ENCODE measurements at places on chromosomes 7 and 10.

DNA sequence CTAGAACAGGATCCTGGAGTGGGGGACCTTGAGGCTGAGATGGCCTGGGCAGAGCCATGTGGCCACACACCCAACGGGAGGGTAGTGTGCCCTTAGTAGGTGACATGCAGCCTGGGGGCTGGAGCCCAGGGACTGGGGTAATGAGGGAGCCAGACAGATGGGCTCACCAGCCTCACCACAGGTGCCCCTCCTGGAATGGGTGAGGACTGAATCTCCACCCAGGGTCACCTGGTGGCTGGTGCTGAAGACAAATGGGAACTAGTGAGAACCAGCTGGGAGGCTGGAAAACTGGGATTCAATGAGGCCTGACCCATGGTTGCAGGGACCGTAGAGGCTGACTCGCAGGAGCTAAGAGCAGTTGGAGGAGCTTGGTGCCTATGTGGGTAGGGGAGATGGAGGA lies 6.1 kb downstream of the ZP3 start:
- no peak for DNase-seq

DNA sequence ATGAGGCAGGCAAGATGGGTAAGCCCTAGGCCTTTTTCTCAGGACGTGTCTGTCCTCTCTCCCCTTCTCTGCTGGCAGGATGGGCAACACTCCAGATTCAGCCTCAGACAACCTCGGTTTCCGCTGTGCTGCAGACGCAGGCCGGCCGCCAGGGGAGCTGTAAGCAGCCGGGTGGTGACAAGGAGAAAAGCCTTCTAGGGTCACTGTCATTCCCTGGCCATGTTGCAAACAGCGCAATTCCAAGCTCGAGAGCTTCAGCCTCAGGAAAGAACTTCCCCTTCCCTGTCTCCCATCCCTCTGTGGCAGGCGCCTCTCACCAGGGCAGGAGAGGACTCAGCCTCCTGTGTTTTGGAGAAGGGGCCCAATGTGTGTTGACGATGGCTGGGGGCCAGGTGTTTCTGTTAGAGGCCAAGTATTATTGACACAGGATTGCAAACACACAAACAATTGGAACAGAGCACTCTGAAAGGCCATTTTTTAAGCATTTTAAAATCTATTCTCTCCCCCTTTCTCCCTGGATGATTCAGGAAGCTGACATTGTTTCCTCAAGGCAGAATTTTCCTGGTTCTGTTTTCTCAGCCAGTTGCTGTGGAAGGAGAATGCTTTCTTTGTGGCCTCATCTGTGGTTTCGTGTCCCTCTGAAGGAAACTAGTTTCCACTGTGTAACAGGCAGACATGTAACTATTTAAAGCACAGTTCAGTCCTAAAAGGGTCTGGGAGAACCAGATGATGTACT lies 13.1 kb downstream of the PHKG1 start:
- DNase-seq = no peak

- DNase-seq = no peak
Observed at GRCh38 chr10:34697351-34698247, 117.5 kb downstream of the PARD3 start.

- DNase-seq = peak; percentile 44
Observed at GRCh38 chr7:25565949-25566348, 337.7 kb upstream of the NPVF start.

DNA sequence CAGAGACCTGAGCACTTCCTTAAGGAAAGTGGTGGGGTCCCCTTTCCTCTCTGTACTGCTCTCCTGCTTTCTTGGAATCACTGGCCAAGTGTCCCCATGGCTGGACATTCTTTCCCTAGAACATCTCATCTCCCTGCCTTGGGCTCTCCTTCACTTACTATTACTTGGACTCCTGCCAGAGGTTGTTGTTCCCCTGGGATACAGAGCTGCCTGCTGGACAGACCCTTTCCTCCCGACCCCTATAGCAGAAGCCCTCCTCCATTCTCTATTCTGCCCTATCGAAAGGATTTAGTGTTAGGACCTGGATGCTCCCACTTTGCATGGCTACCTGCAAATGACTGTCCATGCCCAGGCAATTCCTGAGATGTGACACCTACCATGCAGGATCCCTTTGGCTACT lies 164.3 kb upstream of the PODXL start:
- no peak for DNase-seq

GRCh38 chr7:25846722-25847121 lies 305.3 kb upstream of the NFE2L3 start:
- DNase-seq = no peak

DNA sequence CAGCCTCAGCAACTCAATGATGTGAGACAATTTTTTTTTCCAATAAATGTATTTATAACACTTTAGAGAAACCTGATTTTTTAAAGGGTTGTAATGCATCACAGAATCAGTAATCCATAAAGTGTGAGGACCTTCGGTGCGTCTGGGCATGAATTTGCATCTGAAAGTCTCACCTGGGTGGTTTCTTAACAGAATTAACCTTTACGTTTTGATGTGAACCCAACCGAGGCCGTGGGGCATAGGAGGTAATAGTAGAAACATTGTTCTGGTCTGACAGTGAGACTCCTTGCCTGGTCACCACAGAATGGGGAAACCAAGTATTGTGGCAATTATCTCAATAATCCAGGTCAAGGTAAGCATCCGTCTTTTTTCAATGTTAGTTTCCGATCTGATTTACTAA lies 114.6 kb downstream of the PRKCQ start:
- no peak for DNase-seq

DNA sequence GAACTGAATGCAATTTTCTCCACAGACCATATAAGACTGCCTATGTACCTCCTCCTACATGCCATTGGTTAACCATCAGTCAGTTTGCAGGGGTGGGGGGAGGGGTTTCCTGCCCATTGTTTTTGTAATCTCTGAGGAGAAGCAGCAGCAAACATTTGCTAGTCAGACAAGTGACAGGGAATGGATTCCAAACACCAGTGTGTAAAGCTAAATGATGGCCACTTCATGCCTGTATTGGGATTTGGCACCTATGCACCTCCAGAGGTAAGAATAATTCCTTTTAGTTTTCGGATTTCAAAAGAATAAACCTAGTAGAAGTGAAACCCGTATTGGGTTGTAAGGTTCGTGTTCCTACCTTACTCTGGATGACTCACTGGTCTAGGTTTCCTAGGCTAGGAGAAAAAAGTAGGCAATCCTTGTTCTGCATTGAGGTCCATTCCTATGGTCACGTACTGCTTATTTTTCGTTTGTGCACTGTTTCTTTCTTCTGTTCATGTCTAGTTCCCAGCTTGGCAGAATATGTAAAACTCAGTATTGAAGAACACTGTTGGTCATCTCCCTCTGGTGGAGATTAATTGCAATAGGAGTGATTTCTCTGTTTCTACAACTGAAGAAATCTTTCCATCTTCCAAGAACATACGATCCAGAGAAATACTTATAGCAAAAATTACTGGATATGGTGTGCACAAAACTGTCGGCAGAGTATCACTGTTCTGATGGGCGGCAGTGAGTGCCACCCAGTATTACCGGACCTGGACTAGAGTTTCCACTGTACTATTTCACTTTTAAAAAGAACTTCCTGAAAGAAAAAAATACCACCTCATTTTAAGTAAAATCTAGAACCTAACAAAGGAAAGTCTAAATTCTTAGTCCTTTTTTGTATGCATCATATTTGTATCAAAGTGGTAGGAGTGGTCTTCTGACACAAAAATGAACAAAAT lies at the start of gene AKR1C3:
TSS of gene AKR1C3 (plus strand) at position 150 of the 941 bp plus-strand sequence. CDS start at position 181, 31 bp downstream.
- DNase-seq = no peak

DNA sequence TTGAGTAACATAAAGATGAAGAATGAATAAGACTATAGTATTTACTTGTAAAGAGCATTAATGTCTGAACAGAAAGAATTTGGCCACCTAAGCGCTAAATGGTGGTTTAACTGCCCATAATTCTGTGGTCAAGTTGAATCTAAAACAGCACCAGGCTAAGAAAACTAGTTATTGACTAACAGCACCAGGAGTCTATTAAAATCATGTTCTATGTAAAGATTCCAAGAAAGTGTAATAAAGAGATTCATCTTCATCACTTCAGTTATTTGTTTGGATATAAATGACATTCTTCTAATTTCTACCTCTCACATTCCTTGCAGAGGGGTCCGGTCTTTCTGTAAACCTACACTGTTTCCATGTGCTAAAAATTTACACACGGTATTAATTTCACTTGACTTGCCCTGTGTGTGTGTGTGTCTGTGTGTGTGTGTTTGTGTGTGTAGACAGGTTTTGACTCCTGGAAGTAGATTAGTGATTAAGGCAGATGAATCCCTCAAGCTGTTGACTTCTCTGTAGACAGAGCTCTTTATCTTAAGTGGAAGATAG lies 84.4 kb downstream of the KLF6 start:
- DNase-seq = no peak

- DNase-seq = no peak
Observed at GRCh38 chr10:71086439-71087080, 125.8 kb upstream of the UNC5B start.

DNA sequence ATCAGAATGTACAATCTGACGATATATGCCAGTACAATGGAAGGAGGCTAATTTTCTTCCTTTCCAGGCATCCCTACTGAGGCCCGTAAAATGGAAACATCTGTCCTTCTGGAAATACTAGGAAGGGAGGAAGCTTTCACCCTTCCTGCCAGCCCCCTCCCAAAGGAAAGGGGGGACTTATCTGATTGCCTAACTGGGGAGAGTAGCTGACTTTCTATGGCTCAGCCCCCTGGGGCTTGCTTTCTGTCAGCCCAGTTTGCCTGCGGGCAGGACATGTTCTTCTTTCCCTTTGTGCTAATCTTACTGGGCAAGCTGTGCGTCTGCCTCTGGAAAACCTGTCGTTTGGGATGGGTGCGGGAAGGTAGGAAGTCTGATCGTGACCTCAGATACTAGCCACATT lies 508.9 kb downstream of the SUGCT start:
- no peak for DNase-seq

DNA sequence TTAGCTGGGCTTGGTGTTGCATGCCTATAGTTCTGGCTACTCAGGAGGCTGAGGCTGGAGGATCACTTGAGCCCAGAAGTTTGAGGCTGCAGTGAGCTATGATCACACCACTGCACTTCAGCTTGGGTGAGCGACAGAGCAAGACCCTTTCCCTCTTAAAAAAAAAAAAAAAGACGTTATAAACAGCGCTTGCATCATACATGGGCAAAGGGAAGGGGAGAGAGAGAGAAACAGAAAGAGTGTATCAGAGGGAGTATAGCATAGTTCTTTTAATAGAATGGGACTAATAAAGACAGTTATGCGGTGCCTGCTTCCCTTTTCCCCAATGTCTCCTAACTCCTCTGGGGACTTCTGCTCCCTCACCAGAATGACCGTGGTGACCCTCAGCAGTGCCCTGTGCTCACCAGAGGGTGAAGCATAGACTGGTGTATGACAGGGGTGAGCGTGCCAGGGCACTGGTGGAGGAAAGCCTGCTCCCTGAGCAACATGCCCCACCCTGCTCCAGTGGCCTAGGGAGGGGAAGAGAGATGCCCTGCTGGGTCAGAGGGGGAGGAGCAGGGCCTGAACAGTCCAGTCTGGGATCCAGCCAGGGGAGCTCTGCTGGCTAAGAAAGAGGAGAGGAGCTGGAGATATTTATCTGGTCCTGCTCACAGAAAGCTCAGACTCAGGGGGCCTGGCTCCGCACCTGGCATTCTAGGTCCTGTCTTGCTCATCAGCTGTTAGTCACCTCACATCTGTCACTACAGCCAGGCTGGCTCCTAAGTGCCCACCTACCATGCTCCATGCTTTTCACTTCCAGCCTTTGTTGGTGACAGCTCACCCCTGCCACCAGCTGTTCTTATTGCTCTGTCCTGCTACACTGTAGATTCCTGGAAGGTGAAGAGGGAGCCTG lies 2.2 kb downstream of the PDZD7 start:
- DNase-seq = no peak

DNA sequence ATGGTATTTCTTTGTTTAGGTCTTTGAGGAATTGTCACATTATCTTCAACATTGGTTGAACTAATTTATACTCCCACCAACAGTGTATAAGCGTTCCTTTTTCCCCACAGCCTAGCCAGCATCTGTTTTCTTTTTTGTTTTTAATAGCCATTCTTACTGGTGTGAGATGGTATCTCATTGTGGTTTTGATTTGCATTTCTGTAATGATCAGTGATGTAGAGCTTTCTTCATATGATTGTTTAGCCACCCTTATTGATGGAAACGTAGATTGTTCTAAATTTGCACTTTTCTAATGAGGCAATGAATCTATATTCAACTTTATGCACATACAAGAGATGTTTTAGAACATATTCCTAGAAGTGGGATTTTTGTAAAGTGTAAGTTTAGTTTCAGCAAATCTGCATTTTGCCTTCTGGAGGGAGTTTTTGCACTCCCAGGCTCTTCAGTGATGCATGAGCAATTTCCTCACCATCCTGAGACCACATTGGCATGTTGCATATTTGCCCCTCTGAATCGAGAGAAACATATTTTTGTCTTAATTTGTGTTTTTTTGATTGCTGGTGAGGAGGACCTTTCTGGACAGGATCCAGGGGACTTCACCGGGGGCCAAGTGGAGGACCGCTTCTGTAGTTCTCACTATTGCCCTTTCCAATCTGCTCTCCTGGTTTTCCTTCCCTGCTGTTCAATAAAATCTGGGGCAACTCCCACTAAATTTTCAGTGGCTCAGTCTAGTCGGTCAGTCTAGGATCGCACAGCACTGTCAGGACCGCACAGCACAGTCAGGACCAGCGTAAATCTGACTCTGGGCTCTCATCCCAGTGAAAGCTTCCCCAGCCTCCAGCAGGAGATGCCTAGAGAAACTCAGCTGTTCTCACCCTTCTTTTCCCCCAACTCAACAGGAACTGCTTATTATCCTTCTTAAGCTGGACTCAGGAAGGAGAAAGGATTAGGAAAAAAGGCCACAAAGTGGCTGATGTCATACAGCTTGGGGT lies 157.0 kb downstream of the PTPN20 start:
- no peak for DNase-seq

DNA sequence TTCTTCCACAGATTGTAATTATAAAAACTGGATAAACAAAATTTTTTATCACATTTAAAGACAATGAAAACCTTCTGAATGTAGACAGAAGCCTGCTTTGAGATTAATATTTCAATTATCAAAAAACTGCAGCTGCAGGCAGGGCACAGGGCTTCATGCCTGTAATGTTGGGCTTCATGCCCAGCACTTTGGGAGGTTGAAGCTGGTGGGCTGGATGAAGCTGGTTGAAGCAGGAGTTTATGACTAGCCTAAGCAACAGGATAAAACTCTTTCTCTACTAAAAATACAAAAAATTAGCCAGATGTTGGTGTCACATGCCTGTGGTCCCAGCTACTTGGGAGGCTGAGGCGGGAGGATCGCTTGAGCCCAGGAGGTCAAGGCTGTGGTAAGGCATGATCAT lies 41.2 kb downstream of the PDZD8 start:
- no peak for DNase-seq

DNA sequence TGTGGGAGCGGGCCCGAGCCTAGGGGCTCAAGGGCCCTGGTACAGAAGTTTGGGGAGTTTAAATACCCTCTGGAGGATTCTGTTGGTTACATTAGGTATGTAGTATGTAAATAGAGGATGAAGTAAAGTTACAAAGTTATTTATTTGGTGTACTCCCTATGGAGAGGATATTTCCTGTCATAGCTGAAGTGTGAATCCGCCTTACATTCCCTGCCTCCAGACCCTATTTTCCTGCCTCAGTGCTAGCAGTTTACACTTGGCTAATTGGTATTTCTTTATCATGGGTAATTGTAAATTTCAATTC lies 60.6 kb upstream of the KLF14 start:
- no peak for DNase-seq
